Endodermal cell (in vitro differentiated cells): ENCODE measurements at places on chromosomes 12 and 14.

DNA sequence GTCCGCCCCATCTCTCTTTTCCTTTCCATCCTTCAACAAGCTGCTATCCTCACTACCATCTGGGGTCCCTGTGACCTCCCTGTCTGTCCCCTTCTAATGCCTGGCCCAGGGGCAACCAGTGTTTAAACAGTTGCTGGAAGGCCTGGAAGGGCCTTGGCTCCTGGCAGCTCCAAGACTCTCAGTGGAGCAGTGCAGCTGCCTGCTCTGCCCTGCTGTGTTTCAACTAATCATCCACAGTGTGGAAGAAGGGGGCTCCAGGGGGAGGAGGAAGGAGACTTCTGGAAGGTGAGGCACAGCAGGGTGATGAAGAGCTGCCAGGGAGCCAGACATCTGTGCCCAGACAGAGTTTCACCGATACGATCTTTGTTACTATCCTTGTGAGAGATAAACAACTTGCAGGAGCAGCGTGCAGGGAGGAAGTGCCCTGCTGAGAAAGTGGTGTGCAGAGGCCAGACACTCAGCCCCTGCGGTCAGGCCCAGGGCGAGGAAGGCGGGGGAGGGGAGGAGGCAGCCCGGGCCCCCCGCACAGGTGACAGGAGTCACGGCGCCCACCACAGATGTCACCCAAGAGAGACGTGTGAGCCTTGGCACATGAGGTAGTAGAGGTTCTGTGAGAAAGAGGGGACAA lies 1061.8 kb downstream of the BCL11B start:
- peak; percentile 68 for DNase-seq

DNA sequence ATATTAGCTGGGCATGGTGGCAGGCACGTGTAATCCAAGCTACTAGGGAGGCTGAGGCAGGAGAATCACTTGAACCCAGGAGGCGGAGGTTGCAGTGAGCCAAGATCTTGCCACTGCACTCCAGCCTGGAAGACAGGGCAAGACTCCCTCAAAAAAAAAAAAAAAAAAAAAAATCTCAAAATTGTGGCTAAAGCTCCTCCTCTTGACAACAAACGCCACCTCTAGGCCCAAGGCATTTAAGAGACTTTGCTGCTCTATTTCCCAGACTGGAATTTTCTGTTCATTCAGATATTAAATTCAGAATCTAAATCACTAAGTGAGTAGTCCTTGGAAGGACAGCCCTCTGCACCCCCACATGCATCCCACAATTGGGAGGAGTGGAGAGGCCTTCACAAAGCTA lies 1.4 kb downstream of the ZFYVE1 start:
- no peak for DNase-seq

DNA sequence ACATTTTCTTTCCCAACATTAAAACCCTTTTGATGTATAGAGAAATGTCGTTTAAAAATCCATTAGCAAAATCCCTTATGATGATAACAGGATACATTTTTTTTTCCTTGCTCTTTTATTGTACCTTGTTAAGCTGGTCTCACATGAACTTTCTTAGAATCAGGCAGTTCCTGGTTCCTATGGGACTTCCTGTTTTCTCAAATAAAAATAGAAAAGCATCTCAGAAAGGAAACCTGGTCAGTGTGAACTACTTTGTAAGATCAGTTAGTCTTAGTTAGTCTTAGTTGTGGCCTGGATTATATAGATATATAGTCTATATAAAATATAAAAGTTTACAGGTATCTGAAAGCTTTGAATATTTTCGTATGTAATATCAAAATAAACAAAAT lies 40.3 kb downstream of the LEMD3 start:
- no peak for DNase-seq

- DNase-seq: no peak
These were observed 604 bp upstream of the ARHGEF25 start for GRCh38 chr12:57610554-57611107.

- DNase-seq: no peak
These were observed 9.5 kb downstream of the MYRFL start for GRCh38 chr12:69834576-69834975.

- no peak for DNase-seq
These were observed 209.0 kb upstream of the ATXN7L3B start for GRCh38 chr12:74328623-74329022.

DNA sequence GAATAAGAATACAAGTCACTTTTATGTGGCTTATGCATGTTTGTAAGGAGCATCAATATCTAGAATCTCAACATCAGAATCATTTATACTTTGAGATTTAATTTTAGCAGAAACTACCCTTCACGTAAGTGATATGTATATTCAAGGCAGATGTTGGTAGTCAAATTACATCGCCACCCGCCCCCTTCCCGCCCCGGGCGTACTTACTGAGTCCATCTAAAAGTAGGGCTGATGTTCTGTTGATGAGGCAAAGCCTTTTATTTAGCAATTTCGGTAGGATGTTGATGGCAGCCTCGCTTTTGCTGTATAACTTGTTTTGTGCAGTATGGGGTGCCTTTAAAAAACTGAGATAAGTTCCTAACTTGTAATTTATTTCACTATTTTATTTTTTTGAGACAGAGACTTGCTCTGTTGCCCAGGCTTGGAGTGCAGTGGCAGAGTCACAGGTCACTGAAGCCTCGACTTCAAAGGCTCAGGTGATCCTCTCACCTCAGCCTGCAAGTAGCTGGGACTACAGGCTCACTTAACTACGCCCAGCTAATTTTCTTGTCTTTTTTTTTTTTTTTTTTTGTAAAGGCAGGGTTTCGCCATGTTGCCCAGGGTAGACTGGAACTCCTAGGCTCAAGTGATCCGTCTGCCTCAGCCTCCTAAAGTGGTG lies 30.8 kb downstream of the KTN1 start:
- DNase-seq: peak; percentile 54

GRCh38 chr14:83342590-83342989 lies 1808.9 kb upstream of the SEL1L start:
- DNase-seq: no peak

- no peak for DNase-seq
These were observed 126.2 kb downstream of the CRADD start for GRCh38 chr12:93803424-93803807.

DNA sequence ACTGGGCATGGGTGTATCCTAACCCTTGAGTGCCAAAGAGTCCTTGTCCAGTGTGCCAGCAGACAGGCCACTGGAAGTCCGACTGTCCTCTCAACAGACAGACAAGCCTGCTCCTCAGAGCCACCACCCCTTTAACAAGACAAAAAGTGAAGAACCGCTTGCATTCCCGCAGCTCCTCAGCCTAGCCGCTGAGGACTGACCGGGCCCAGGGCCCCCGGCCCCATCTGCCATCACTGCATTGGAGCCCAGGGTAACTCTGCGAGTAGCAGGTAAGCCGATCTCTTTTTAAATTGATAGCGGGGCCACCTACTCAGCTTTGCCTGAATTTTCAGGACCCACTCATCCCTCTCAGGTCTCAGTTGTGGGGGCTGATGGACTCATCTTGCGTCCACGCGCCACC lies 68.9 kb downstream of the MOK start:
- DNase-seq: no peak

- DNase-seq: no peak
These were observed 50.8 kb upstream of the PTHLH start for GRCh38 chr12:28023156-28023887.

- DNase-seq: no peak
These were observed 419.6 kb downstream of the MED13L start for GRCh38 chr12:115857923-115858322.

DNA sequence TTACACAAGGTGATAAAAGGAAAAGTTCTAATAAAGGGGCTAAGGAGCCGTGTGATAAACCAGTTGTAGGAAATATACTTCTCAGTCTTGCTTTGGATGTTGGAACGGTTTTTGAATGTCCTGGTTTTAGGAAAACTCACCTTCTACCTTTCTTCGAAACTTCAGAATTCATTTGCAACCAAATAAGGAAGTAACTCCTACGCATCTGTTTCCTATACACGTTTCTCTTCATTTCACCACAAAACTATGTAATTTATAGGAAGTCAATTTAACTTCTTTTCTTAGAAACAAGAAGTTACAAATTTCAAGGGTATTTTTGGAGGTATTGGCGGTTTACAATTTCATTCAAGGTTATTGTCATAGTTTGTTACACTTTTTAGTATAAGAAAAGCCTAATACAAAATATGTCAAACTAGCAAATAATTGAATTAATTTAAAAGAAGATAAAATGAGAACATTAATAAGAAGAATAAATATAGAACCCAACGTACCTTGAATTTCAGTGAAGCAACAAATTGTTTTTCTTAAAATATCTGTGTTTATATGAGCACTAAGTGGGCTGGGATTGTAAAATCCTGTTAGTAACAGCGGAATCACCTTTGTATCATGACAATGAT lies 33.2 kb upstream of the CD69 start:
- DNase-seq: no peak

- DNase-seq: no peak
These were observed 87.5 kb upstream of the MON2 start for GRCh38 chr12:62379026-62379722.

DNA sequence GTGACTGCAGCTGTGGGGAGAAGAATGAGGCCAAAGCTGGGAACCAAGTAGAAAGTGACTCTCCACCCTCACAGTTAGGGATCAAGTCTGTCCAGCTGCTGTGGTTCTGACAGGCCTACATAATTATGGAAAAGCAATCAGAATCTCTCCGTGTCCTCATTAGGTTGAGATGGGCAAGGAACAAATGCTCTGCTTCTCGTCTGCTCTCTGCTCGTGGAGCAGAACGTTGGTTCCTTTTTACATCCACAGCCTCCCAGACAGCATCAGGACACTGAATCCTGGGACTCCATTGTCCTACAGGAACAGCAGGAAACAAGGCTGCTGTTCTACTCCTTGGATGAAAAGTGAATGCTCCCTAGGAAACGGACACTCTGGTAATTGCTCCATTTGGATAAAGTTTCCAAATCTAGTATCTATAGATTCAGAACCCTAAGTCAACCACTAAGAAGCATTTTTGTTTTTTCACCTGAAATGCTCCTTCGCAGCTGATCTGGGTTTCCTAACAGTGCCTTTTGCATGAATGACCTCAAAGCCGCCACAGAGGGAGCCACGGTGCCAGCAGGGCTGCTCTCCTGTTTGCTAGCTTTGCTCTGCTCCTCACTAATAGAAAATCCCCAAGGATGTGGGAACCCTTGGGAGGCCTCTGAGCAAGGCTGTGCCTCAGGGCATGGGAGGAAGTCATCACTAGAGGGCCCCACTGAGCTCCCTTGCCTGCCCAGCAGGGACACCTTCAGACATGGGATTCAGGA lies 102.0 kb downstream of the EGLN3 start:
- peak; percentile 97 for DNase-seq

GRCh38 chr14:101202627-101203404 lies 299.3 kb upstream of the RTL1 start:
- DNase-seq: peak; percentile 12

DNA sequence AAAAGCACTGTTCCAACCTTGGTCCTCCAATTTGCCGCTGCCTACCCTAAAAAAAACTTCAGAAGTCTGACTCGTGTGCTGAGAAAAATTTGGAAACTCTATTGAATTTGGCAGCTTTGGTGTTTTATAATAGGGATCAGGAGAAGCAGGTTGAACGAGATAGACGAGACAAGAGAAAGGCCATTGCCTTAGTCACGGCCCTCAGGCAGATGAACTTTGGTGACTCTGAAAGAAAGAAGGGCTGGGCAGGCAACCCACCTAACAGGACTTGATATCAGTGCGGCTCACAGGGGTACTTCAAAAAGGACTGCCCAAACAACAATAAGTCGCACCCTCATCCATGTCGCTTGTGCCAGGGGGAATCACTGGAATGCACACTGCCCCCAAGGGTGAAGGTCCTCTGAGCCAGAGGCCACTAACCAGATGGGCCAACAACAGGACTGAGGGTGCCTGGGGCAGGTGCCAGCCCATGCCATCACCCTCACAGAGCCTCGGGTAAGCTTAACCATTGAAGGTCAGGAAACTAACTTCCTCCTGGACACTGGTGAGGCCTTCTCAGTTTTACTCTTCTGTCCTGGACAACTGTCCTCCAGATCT lies 102.5 kb upstream of the SSTR1 start:
- no peak for DNase-seq

DNA sequence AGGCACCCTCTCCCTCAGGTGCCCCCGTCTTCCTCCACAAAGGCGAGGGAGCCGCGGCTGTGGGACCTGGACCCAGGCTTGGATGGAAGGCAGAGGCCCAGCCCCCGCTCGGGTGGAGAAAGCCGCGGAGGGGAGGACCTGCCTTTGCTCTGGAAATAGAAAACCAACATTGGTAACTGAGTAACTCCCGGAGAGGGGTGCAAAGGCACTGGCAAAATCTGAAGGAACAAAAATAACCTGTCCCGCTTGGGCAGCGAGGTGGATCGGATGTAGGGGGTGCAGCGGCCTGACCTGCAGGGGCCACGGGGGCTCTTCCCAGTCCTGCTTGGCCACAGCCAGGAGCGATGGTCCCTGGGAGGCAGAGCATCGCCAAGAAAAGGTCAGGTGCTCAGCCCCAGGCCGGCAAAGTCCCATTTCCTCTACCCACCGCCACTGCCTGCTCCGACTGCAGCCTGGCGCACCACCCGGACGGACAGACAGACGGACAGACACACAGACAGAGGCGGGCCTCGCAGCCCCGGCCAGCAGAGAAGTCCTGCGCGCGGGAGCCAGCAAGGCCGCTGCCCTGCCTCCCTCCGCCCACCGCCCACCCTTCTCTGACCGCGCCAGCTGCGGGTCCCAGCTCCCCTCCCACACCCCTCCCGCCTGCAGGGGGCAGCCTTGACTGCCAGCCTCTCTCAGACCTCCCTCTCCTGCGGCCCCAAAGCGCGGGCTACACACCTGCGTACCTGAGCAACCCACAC lies 21.4 kb upstream of the TMEM106C start:
- DNase-seq: peak; percentile 92

DNA sequence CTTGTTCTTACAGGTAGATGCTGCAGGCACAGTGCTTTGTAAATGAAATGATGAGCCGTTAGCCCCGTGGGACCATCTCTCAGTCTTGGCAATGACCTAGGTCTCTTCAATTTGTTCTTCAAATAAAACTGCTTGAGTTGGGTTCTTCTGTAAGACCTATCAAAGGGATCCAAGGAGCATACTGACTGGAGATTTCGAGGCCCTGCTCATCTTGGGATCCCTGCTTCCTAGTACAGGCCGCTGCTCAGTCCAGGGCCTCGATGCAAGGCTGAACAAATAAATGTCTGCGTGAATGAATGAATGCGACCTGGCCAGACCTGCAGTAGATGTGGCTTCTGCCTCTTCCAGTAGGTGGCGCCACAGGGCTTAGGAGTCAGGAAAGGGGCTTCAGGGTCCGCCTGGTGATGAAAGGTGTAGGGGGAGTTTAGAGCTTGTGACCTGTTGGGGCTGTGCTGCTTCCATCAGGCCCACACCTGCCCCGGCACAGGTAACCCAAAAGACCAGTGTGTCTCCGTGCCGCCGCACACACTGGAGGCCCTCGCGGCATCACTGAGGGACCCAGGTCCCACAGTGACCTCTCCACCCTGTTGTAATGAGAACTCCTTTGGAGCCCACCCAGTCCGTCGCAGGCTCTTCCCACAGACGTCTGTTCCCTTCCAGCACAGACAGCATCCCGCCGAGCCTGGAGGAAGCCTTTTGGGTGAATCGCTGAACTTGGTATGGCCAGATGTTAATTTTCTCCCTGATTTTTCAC lies 4.4 kb downstream of the CACNA1C start:
- peak; percentile 99 for DNase-seq

GRCh38 chr14:71613168-71613567 lies 319.1 kb upstream of the RGS6 start:
- DNase-seq: no peak

- no peak for DNase-seq
These were observed 16.3 kb downstream of the YAF2 start for GRCh38 chr12:42221726-42222125.

GRCh38 chr14:100706200-100706599 lies 20.5 kb upstream of the DLK1 start:
- no peak for DNase-seq
